ENCODE measurements at places on chromosomes 4 and X.

DNA sequence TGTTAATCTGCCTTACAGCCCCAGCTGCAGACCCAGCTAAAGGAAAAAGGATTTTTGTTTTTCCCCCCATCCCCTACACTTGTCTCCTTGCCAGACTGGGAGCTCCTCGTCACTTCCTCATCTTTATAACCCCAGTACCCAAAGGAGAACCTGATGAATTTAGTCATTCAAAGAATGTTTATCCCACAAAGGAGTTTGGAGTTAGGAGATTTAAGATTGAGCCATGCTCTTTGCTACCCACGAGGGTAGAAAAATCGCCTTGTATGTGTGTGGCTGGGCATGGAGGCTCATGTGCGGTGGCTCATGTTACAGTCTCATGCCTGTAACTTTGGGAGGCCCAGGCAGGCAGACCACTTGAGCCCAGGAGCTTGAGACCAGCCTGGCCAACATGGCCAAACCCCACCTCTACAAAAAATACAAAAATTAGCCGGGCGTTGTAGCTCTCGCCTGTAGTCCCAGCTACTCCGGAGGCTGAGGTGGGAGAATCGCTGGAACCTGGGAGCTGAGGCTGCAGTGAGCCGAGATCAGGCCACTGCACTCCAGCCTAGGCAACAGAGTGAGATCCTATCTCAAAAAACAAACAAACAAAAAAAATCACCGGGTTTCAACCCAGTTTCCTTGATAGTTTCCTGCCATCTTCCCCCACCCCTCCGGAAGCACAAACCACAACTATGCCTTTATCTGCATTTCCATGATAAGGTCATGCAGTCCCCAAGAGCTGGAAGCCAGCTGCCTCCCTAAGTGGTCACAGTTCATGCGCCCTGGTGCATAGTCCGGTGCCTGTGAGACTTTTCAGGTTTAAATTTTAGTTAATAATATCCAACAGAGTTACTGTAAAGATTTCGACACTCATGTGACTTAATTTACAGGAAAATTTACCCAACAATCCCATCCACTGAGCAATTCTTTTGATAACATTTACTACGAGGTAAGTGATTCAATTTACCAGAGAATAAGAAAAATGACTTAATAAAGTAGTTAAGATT is 1.5 kb downstream of the CFAP97 start:
- peak; percentile 86 for DNase-seq

- DNase-seq: no peak
Observed at GRCh38 chr4:140260227-140260626, 106.2 kb upstream of the MAML3 start.

DNA sequence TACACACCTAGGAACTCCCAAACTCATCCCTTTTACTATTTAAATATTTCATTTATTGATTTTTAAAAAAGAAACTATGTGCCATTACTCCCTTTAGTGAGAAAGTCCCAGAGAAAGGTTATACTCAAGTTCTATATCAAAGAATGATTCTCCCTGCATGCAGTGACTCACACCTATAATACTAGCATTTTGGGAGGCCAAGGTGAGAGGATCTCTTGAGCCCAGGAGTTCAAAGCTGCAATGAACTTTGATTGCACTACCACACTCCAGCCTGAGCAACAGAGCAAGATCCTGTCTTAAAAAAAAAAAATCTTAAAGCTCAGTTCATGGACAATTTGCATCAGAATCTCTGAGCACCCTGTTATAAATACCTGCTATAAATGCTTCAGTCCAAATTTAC is 9.2 kb upstream of the RBPJ start:
- DNase-seq: no peak

- DNase-seq: no peak
Observed at GRCh38 chr4:26607776-26608175, 23.9 kb downstream of the TBC1D19 start.

GRCh38 chr4:85499573-85499972 is 24.6 kb downstream of the ARHGAP24 start:
- no peak for DNase-seq

DNA sequence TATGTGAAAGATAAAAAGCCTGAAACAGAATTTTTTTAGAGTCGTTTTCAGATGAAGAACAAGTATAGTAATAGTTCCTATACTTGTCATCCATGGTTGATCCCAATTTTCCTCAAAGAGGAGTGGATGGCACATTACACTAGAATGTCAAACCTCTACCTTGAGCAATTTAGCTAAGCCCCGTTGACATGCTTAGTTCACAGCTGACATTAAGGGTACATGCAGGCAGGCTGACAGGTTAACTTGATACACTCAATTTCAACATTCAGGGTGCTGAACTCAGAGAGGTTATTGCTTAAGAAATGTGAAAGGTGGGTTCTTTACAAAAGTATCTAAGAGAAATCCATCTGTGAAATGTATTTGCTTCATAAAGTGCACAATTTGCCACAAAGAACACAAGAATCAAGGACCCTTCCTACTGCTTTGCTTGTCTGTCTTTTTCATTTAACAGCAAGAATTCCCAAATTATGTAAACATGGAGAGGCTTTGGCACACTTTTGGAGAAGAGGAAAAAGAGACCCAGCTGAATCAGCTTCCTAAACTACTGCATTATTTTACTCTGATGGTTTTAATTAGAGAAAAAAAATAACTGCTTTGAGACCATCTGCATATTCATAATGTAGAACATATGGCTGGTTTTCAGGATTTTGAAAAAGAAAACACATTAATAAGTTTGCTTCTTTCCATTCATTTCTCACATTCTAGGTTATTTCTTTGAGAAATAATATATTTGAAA is 122.5 kb upstream of the DDIT4L start:
- DNase-seq: no peak

DNA sequence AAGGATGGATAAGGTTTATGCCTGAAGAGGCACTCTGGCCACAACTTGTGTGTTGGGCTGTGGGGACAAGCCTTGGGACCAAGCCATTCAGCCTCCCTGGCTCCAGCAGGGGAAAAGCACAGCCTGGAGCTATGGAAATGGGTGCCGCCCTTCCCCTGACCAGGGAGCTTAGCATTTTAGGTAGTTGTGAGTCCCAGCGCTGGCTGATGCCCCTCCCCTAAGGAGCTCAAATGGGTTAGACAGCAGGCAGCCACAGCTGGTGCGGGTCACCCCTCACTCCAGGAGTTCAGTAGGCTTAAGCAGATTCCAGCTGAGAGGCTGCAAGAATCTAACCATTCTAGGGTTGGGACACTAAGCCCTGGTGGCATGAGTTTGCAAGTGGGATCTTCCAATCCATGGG is 172.9 kb downstream of the KCNIP4 start:
- no peak for DNase-seq

DNA sequence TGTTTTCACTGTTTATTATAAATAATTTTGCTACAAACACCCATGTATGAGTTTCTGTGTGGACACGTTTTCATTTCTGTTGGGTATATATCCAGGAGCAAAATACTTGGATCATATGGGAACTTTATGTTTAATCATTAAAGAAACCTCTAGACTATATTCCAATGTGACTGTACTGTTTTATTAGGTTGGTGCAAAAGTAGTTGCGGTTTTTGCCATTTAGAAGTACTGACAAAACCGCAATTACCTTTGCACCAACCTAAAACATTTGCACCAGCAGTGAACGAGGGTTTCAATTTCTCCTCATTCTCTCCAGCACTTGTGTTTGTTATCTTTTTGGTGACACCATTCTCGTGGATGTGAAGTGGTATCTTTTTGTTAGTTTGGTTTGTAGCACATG is 565.0 kb downstream of the TRIML1 start:
- no peak for DNase-seq

DNA sequence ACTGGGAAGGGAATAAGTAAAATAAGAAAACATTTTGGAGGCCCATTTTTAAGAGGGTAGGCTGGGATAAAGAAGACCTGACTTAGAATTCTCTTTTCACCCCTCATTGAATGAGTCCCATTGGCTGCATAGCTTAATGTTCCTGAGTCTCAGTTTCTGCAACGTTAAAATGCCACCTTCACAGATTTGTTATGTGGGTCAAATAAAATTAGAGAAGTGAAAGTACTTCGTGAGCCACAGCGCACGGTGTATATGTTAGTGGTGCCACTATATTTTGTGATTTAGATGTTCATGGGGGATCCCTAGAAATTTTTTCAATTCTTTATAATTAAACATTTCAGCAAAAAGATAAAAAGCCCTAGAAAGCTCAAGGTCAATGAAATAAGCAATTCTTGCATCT is 109.2 kb upstream of the HS3ST1 start:
- DNase-seq: no peak

DNA sequence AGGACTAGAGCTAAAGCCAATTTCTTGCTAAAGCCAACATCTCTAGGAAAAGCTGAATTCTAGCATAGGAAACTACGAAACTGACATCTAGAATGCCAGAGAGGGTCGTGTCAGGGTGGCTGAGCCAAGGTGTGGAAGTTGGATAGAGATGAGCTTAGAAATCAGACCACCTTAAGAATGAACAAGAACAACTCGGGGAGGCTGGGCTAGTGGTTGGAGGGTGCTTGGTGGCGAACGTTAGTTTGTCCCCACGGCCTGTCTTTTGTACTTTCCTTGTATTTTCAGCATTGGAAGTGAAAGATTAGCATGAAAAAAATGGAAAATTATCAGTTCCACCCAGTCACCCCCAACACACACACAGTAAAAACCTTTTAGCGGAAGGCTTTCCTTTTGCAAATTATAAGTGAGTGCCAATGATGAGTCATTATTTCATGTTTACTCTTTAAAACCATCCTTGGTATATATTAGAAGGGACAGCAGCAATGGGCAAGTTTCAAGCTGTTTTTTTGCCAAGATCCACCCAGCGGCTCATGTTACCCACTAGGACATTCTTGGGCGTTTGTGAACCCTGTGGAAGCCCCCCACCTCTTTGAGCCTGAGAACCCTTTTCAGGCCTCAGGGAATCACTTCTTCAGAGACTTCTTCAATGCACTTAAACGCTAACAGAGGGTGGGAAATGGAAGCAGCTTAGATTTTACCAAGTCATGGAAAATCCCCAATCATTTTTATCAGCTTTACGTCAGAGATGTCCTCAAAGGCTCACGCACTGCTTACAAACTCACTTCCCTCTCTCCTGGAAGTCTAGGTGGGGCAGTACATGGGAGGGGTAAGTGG is 4.9 kb upstream of the PPEF1 start:
- DNase-seq: no peak

- no peak for DNase-seq
Observed at GRCh38 chr4:79979785-79980437, 93.1 kb downstream of the ANTXR2 start.

GRCh38 chrX:27964432-27964831 is 16.8 kb downstream of the DCAF8L1 start:
- no peak for DNase-seq
